Naive B cell (primary cell): ENCODE measurements at places on chromosomes 11 and 22.
A peak's percentile ranks its signal among the peaks of the same experiment; 100 is the strongest.

DNA sequence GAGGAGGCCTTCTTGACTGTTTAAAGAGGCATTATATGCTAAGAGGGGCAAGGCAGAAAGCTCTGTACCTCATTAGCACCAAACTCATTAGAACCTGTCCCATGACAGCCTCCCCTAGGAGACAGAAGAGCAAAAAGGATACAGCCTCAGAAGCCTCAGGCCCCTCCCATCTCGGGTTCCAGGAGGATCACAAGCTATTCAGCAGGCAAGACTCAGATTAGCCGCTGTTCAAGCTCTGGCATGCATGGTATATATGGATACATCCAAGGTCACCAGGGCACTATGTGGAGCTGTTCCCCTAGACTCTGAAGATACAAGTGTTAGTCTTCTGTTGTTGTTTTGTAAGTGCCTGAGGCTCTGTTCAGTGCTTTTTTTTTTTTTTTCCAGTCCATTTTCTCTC, 32.1 kb downstream of the ATXN10 start:
- H3K27ac ChIP-seq = no peak overlapping the region
- H3K4me3 ChIP-seq = no peak overlapping the region
- no peak for DNase-seq
- no peaks in the 10 kb centered on the region for H3K27me3 ChIP-seq
- H3K36me3 ChIP-seq = peaks cover 40% of the 10 kb centered on the region

DNA sequence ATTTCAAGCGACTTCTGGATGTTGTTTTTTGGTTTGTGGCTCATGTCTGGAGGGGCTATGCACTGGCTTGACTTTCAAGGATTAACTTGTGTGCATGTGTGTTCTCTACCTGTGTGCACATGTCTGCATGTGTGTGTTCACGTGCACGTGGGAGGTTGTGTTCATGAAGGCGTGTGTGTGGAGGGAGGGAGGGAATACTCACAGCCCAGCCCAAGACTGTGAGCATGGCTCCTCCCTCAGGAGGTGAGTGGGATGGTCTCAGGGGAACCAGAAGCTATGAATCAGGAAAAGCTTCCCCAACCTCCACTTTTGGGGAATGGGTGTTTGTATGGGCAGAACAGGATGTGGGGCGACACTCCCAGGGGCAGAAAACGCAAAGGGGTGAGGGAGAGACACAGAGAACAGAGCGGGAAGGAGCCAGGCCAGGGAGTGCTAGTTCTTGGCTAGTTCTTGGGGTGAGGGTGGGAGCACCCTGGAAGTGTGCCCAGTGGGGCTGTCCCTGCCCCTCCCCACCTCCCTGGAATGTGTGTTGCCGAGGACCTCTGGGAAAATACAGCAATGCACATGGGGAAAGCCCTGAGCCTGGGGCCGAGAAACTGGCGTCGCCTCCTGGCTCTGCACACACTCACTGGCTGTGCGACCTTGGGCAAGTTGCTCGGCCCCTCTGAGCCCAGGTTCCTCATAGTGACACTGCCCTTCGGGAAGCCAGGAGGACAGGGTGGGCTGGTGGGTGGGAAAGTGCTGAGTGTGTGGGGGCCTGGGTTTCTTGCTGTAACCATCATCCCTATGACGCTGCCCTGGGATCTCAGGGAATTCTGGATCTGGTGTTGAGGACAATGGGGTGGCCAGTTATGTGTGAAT, 16.9 kb upstream of the ALX4 start:
- H3K27me3 ChIP-seq = peaks cover 71% of the 10 kb centered on the region
- H3K36me3 ChIP-seq = no peaks in the 10 kb centered on the region
- no peaks in the 10 kb centered on the region for H3K4me1 ChIP-seq
- DNase-seq = no peak
- no peak overlapping the region for H3K27ac ChIP-seq

DNA sequence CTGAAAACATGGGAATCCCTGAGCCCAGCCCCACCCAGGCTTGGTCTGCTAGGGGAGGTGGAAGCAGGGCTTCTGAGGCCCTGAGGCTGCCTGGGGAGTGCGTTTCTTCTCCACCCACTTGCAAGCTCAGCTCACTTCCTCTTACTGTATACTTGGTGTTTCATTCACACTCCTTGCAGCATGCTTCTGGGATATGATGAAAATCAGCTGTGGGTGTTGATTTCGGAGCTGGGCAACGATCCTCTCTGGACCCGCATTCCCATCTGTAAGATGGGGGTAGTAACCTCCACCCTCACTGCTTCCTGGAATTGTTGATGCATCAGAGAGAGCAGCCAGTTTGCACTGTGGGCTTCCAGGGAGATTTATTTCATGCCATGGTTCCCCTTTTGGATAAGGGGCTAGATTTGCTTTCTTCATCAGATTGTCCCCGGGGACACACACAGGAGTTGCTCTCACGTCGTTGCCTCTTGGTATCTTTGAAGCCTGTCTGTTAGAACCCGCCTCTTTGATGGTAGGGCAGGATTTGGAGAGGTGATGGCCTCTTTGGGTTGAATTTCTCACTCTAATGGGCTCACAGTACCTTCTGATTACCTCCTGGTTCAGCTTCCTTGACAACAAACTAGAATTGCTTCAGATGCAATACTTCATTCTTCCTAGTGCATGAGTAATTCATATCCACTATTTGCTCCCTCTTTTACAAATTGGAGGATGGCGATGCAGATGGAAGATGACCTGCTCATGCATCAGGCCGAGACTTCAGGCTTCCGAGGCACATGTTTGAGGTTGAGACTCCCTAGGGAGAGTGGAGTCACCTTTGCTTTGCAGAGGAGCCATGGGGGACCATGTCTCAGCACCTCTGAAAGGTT, 40.4 kb downstream of the BCR start:
- no peaks in the 10 kb centered on the region for H3K36me3 ChIP-seq
- H3K4me3 ChIP-seq = peak overlapping the region; percentile 96
- peak overlapping the region; percentile 96 for H3K27ac ChIP-seq

- no peaks in the 10 kb centered on the region for H3K4me1 ChIP-seq
- DNase-seq = no peak
- no peak overlapping the region for H3K27ac ChIP-seq
- no peaks in the 10 kb centered on the region for H3K36me3 ChIP-seq
- H3K4me3 ChIP-seq = no peak overlapping the region
These were observed 742 bp upstream of the BBOX1 start for GRCh38 chr11:27039873-27040272.

- peaks cover 18% of the 10 kb centered on the region for H3K36me3 ChIP-seq
- peaks cover 4% of the 10 kb centered on the region for H3K4me1 ChIP-seq
- no peaks in the 10 kb centered on the region for H3K27me3 ChIP-seq
- H3K4me3 ChIP-seq = no peak overlapping the region
These were observed 26.8 kb downstream of the TPCN2 start for GRCh38 chr11:69075421-69076128.

DNA sequence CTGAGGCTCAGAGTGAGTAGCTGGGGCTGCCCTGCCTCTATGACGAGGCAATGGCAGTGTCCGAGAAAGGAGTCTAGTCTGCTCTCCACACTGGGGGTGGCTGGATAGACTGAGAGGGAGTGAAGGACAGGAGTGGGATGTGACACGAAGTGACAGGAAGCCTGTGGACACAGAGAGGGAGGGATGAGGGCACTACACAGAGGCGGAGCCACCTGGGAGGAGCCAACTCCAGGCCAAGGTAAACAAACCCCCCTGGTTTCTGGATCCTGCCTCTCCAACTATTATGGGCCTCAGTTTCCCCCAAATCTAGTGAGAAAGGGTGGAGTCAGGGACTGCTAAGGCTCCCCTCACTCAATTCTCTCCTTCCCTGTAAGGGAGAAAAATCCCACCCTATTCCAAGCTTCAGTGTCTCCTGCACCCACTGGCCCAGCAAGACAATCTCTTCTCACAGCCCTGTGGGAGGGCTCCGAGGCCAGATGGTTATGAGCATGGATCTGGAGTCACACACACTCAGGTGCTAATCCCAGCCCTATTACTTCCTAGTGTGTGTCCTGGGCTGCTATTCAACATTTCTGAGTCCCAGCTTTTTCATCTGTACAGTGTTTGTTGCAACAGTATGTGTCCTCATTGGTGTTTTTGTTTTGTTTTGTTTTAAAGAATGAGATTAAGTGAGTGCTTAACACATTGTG, 24.9 kb downstream of the ASPHD2 start:
- H3K4me3 ChIP-seq = no peak overlapping the region
- no peak overlapping the region for H3K27ac ChIP-seq
- no peak for DNase-seq
- H3K36me3 ChIP-seq = peaks cover 13% of the 10 kb centered on the region
- H3K27me3 ChIP-seq = no peaks in the 10 kb centered on the region

GRCh38 chr22:50316114-50317065, 8.9 kb upstream of the PLXNB2 start:
- H3K27me3 ChIP-seq = no peaks in the 10 kb centered on the region
- no peak for DNase-seq
- H3K4me1 ChIP-seq = peaks cover 21% of the 10 kb centered on the region
- no peak overlapping the region for H3K4me3 ChIP-seq
- no peaks in the 10 kb centered on the region for H3K36me3 ChIP-seq

DNA sequence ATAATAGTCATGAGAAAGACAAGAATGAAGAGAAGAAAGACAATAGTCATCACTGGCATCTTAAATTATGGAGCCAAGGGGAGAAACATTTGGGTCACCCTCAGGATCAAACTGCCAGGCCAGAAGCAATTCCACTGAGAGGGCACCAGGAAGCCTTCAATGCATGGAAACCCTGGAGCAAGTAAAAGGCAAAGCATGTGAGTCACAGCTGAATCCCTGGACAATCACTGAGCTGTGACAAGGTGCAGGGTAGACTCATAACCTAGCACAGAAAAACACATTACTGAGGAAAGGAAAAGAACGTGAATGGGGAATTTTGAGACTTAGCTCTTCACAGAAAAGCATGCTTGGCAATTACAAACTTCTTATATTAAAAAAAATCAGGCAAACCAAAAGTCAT, 1.6 kb downstream of the KCNJ1 start:
- no peak for DNase-seq
- H3K4me3 ChIP-seq = no peak overlapping the region
- no peaks in the 10 kb centered on the region for H3K4me1 ChIP-seq
- H3K27me3 ChIP-seq = peaks cover 8% of the 10 kb centered on the region
- no peaks in the 10 kb centered on the region for H3K36me3 ChIP-seq

DNA sequence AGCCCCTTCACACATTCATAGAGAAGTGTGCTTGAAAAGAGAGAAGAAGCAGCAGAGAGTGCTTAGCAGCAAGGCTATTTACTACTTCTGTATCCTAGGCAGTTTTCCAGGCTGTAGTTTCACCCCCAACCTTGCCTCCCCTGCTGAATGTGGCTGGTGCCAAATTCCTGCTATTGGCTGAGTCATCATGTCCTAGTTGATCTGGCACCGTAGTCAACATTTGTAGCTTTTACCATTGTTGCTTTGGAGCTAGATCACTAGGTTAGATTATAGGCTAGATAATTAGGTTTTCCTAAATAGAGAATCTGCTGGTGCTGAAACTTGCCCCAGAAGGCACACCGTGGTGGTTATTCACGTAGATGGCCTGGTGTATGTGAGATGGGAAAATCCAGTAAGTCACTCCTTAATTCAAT, 32.7 kb downstream of the ARHGAP42 start:
- H3K27me3 ChIP-seq = no peaks in the 10 kb centered on the region
- no peak for DNase-seq
- no peak overlapping the region for H3K4me3 ChIP-seq
- H3K4me1 ChIP-seq = peaks cover 8% of the 10 kb centered on the region
- no peak overlapping the region for H3K27ac ChIP-seq

DNA sequence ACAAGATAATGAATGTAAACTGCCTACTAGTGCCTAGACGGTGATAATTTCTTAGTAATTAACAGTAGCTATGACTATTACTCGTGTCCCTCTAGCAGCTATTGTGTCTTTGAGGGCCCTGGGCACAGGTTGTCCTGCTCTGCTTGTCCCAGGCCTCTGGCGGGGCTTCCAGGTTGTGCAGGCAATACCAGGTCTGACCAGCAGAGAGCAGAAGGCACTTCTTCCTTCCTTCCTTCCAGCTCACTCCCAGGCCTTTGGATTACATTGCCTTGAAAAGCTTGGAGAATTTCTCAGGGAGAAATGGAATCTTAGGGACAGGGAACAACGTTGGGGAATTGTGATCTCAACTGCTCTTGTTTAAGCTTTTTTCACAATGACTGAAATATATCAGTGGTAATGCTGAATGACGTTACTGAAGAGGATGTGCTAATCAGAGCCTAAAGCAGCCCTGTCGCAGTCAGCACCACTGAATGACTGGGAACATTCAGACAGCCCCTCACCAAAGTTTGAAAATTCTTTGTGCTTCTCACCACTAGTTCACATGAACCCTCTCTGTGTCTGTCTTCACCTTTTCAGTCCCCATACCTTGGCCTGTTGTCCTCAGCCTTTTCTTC, 8.4 kb upstream of the CCKBR start:
- DNase-seq = no peak
- H3K27ac ChIP-seq = no peak overlapping the region
- H3K4me3 ChIP-seq = no peak overlapping the region
- H3K27me3 ChIP-seq = peaks cover 18% of the 10 kb centered on the region
- H3K36me3 ChIP-seq = no peaks in the 10 kb centered on the region
- no peaks in the 10 kb centered on the region for H3K4me1 ChIP-seq

DNA sequence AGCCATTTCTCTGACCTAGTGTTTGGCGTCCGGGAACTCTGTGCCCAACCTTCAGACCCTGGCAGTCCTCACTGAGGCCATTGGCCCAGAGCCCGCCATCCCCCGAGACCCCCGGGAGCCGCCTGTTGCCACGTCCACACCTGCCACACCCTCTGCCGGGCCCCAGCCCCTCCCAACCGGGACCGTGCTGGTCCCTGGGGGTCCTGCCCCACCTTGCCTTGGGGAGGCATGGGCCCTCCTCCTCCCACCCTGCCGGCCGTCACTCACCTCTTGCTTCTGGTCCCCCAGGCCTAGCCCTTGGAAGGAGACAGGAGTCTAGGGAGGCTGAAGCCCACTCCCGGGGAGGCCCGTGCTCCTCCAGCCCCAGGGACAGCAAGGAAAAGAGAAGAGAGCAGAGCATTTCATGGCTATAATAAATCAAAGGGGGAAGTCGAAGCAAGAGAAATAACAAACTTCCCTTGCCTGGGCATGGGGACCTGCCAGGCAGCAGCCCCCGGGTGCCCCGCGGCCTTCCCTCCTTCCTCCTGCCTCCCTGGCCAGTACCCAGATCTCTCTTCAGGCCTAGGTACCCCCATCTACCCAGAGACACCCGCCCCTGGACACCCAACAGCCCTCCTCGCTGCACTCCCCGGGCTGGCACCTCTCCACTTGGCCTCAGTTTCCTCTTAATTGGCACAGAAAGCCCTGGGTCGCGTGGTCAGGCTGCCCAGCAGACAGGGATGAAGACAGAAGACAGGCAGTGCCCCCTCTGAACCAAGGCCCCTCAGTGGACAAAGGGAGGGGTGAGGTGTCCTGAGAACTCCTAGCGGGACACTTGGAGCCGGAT, 13.0 kb upstream of the SLC39A13 start:
- H3K36me3 ChIP-seq = no peaks in the 10 kb centered on the region
- H3K4me3 ChIP-seq = peak overlapping the region; percentile 76
- H3K27me3 ChIP-seq = no peaks in the 10 kb centered on the region
- H3K27ac ChIP-seq = peak overlapping the region; percentile 86

DNA sequence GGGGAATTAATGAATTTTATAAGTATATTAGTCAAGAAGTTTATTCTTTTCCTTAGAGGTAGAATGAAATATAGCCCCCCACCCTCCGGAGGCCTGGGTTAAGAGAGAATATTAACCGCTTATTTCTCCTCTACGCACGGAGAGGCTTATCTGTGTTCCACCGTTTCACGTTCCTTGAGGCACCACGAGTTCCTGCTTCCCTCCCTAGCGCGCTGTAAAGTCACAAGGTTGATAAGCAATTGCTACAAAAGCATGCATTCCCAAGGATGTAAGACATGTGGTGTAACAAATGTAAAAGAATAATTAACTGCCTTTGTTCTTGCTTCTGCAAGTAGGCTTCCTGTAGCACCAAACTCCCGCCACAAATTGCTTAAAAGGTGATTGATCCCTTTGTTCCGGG, 1.5 kb upstream of the ANKRD42 start:
- no peaks in the 10 kb centered on the region for H3K27me3 ChIP-seq
- H3K27ac ChIP-seq = peak overlapping the region; percentile 75
- peaks cover 15% of the 10 kb centered on the region for H3K36me3 ChIP-seq
- DNase-seq = no peak
- peak overlapping the region; percentile 100 for H3K4me3 ChIP-seq
